ENCODE measurements at places on chromosomes 3 and 15.

- no peak for DNase-seq
Observed at GRCh38 chr3:122353893-122354401, 28.9 kb downstream of the CSTA start.

- DNase-seq: no peak
Observed at GRCh38 chr3:142106548-142106947, 42.8 kb downstream of the TFDP2 start.

DNA sequence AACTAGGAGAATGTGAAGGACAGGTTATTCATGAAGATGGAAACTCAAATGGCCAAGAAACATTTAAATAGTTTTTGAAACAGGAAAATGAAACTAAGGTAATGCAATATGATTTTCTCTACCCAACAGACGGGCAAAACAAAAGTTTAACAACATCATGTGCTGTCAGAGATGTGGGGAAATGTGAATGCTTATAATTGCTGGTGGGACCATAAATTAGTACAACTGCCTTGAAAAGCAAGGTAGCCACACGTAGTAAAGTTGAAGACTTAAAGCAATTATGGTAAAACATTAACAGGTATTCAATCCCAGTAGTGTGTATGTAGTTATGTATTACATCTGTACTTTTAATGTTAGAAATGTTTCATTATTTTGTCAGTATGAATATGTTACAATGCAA lies 57.0 kb upstream of the C3orf80 start:
- DNase-seq: no peak

DNA sequence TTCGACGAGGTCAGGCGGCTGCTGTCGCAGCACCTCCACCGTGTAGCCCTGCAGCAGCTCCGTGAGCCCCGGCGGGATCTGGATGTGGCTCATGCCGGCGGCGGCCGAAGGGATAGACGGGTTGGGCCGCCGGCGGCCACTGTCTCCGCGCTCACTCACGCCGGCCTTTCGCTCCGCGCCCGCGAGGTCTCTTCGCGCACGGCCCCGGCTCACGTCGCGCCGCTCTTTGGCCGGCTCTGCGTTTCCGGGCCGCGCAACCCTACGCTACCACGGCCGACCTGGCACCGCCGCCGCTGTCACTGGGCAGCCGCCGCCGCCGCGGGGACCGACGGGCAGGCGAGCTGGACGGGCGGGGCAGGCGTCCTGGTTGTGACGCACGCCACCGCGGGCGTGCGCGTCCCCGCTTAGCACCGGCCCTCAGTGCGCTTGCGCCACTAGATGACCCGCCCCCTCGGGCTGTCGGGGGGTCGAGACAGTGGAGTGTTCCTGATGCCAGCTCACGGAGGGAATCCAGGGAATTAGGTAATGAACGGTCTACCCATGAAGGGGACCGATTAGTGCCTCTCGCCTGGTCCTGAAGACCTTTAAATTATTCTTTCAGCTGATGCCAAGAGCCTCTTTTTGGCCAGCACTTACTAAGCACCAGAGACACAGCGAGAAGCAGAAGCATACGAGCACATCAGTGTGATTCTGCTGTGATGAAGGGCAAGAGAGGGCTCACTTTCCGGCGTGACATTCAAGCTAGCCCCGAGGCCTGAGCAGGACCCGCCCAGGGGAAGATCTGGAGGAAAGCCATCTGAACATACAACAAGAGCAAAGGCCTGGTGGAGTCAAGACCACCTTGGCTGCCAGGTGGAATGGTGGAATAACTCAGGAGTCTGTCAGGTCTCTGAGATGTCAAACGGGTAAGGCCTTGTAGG lies at the start of gene PRKAR2A:
Gene PRKAR2A, minus strand, starts transcription at position 371 of the 920 bp plus-strand sequence. Its CDS starts 278 bp downstream, at position 93.
- DNase-seq: peak; percentile 66

DNA sequence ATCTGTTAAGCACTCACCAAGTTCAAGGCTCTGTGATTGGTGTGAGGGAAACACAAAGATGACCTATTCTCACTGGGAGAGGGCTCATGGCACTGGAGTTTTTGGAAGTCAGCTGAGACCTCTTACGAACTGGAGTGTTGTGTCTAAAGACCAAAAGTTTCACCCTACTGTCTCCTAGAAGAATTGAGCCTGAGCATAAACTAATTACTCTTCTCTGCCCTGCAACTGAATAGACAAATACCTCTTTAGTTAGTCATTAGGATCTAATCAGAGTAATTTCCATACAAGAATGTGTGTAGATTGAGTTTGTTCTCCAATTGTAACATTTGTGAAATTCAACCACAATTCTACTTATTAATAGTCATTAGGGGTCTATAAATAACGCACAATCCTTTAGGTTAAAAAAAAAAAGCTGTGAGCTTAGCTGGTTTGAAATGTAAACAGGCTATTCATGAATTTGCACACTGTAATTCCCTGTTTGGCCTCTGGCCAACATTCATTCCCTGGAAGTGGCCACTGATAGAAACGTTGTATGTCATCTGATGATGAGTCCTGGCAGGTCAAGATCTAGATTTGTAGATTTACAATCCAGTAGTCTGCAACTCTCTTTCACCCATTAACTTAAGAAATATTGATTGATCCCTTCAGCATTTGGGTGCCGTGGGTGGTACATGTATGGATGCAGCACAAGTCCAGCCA lies 76.8 kb upstream of the SOX14 start:
- DNase-seq: no peak

DNA sequence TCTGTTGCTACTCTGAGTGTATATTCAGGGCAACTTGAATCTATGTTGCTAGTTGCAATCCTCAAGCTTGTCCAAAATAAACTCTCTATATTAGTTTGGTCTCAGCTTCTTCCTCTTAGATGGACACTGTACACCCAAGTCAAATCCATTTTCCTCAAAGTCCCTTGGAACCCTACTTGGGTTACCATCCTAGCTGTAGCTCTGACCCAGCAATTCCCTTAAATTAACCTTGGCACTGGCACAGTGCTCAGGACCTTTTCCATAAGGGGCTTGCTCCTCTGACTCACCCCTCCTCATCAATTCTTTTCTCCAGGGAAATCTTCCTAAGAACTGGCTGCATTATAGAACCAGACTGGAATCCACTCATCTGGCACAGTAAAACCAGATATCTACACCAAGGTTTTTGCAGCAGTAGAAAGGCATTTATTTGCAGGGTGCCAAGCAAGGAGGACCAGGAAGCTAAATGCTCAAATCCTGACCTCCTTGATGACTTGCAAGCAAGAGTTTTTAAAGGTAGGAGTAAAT lies 44.9 kb upstream of the B3GALNT1 start:
- DNase-seq: no peak
